ENCODE measurements at places on chromosomes 1 and 21.

GRCh38 chr1:12015001-12015491 lies 4.3 kb upstream of the MIIP start:
- H3K4me3 ChIP-seq = no peak overlapping the region
- peaks cover 65% of the 10 kb centered on the region for H3K4me1 ChIP-seq
- no peak for DNase-seq
- no peaks in the 10 kb centered on the region for H3K27me3 ChIP-seq
- H3K27ac ChIP-seq = peak overlapping the region; percentile 95
- H3K36me3 ChIP-seq = peaks cover 50% of the 10 kb centered on the region

DNA sequence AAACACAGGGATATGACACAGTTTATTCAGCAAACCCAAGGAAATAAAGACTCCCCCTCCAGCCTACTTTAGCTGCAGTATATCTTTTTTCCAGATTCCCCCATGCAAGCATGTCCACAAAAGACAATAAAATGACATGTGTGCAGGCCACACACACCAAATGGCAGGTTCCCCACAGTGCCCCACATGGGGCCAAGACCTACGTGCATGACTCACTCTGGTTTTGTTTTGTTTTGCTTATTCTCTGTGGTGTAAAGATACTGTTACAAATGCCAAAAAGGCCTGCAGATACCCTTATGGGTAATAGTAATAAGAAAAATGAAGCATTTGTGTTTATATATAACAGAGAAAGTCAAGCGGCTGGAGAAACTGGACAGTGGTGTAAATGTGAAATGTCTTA lies 71.6 kb downstream of the RD3 start:
- no peaks in the 10 kb centered on the region for H3K27me3 ChIP-seq
- peaks cover 22% of the 10 kb centered on the region for H3K4me1 ChIP-seq
- no peak overlapping the region for H3K4me3 ChIP-seq
- DNase-seq = peak; percentile 26

DNA sequence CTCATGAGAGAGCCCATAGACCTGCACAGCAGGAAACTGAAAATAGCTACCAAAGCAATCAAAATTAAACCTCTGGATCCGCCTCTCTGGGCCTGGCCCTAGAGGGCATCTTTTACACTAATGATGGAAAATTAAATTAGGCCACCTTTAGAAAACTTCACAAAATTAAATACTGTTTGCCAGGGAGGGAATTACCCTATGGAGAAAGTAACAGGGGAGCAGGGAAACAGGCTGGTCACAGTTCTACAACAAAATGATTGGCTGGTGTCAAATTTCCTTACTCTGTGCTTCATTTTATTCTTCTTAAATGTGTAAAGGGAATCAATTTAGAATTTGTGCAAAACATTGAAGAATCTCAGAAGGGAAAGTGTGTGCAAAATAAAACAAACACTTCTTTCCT lies 62.4 kb downstream of the SPATA46 start:
- DNase-seq = no peak
- no peaks in the 10 kb centered on the region for H3K36me3 ChIP-seq
- peaks cover 2% of the 10 kb centered on the region for H3K27me3 ChIP-seq

DNA sequence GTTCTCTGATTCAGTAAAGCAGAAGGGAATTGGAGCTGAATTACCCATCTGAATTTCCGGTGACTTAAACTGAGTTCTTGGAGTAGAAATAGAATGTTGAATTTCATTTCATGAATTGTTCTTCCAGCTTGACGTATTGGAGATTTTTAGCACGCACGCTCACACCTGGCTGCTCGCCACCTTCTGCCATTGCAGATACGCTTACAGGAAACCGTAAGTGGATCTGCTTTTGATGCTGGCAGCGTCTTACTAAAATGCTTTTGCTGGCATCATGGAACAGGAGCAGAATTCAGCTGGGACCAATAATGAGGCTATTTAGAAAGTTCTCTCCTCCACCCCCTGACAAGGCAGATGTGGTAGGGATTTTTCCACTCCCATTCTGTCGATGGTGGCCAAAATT lies 17.7 kb upstream of the ELAVL4 start:
- no peak overlapping the region for H3K27ac ChIP-seq
- no peaks in the 10 kb centered on the region for H3K4me1 ChIP-seq
- H3K36me3 ChIP-seq = no peaks in the 10 kb centered on the region
- DNase-seq = no peak
- no peaks in the 10 kb centered on the region for H3K27me3 ChIP-seq

GRCh38 chr1:165632491-165632890 lies 1.5 kb downstream of the MGST3 start:
- peaks cover 10% of the 10 kb centered on the region for H3K27me3 ChIP-seq
- peaks cover 18% of the 10 kb centered on the region for H3K4me1 ChIP-seq
- peaks cover 13% of the 10 kb centered on the region for H3K36me3 ChIP-seq
- no peak for DNase-seq

GRCh38 chr1:93172778-93173177 lies 7.4 kb downstream of the TMED5 start:
- no peak for DNase-seq
- H3K4me3 ChIP-seq = no peak overlapping the region
- peaks cover 69% of the 10 kb centered on the region for H3K36me3 ChIP-seq
- H3K27ac ChIP-seq = no peak overlapping the region
- peaks cover 64% of the 10 kb centered on the region for H3K4me1 ChIP-seq

- no peak for DNase-seq
- H3K36me3 ChIP-seq = peaks cover 46% of the 10 kb centered on the region
- H3K27ac ChIP-seq = no peak overlapping the region
- H3K27me3 ChIP-seq = no peaks in the 10 kb centered on the region
Observed at GRCh38 chr1:229305392-229305791, 34.5 kb downstream of the RAB4A start.

DNA sequence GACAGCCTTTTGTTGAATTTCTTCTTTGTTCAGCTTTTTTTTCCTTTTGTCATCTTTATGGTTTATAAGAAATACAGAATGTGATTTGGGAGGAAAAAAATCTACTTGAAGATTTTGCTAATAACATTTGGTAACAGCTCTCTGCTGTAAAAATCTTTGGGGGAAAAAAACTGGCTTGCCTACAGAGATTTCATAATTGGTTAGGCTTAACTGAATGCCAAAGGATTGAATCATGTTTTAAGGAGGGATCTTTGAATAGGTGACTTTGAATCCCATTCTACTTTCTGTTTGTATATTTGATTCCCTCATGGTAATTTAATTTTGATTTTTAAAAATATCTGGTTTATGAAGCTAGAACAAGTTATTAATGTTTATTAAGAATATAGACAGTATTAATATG lies 3.2 kb downstream of the BTF3L4 start:
- H3K27me3 ChIP-seq = no peaks in the 10 kb centered on the region
- peaks cover 45% of the 10 kb centered on the region for H3K4me1 ChIP-seq
- no peak for DNase-seq

GRCh38 chr1:20551945-20552727 lies at the start of gene FAM43B:
TSS of gene FAM43B (plus strand) at chr1:20552573. CDS start at chr1:20552974, 401 bp downstream.
- DNase-seq = no peak
- H3K4me1 ChIP-seq = peaks cover 2% of the 10 kb centered on the region
- no peak within 1 kb of the TSS for H3K27ac ChIP-seq
- H3K4me3 ChIP-seq = no peak within 1 kb of the TSS
- H3K36me3 ChIP-seq = no peaks in the 10 kb centered on the region
- peaks cover 43% of the 10 kb centered on the region for H3K27me3 ChIP-seq

- no peaks in the 10 kb centered on the region for H3K36me3 ChIP-seq
- peaks cover 3% of the 10 kb centered on the region for H3K4me1 ChIP-seq
- H3K4me3 ChIP-seq = no peak overlapping the region
- no peak overlapping the region for H3K27ac ChIP-seq
- no peaks in the 10 kb centered on the region for H3K27me3 ChIP-seq
Observed at GRCh38 chr1:1283821-1284220, 3.6 kb downstream of the SCNN1D start.

- H3K27me3 ChIP-seq = peaks cover 46% of the 10 kb centered on the region
- H3K4me3 ChIP-seq = no peak overlapping the region
- H3K27ac ChIP-seq = no peak overlapping the region
- no peaks in the 10 kb centered on the region for H3K36me3 ChIP-seq
Observed at GRCh38 chr1:200867018-200867811, 5.6 kb upstream of the GPR25 start.

- no peak for DNase-seq
- H3K36me3 ChIP-seq = peaks cover 39% of the 10 kb centered on the region
- no peak overlapping the region for H3K4me3 ChIP-seq
- H3K27ac ChIP-seq = no peak overlapping the region
- no peaks in the 10 kb centered on the region for H3K4me1 ChIP-seq
- H3K27me3 ChIP-seq = no peaks in the 10 kb centered on the region
Observed at GRCh38 chr1:35854989-35855700, 27.9 kb upstream of the AGO1 start.

GRCh38 chr21:40689840-40690360 lies 157.1 kb downstream of the DSCAM start:
- no peaks in the 10 kb centered on the region for H3K4me1 ChIP-seq
- no peak overlapping the region for H3K27ac ChIP-seq
- DNase-seq = no peak
- H3K36me3 ChIP-seq = no peaks in the 10 kb centered on the region
- H3K27me3 ChIP-seq = no peaks in the 10 kb centered on the region

GRCh38 chr1:117046781-117047180 lies 13.3 kb upstream of the TTF2 start:
- H3K4me3 ChIP-seq = no peak overlapping the region
- no peak for DNase-seq
- no peak overlapping the region for H3K27ac ChIP-seq

- no peaks in the 10 kb centered on the region for H3K27me3 ChIP-seq
- H3K4me1 ChIP-seq = no peaks in the 10 kb centered on the region
Observed at GRCh38 chr1:7343882-7344281, 427.2 kb upstream of the VAMP3 start.

GRCh38 chr1:28965271-28965870 lies 51.0 kb downstream of the EPB41 start:
- H3K27me3 ChIP-seq = peaks cover 14% of the 10 kb centered on the region
- no peak overlapping the region for H3K4me3 ChIP-seq
- no peak overlapping the region for H3K27ac ChIP-seq
- H3K36me3 ChIP-seq = no peaks in the 10 kb centered on the region
- H3K4me1 ChIP-seq = peaks cover 12% of the 10 kb centered on the region

- no peaks in the 10 kb centered on the region for H3K4me1 ChIP-seq
- H3K27me3 ChIP-seq = peaks cover 9% of the 10 kb centered on the region
- H3K36me3 ChIP-seq = no peaks in the 10 kb centered on the region
- peak; percentile 7 for DNase-seq
Observed at GRCh38 chr1:29786195-29786594, 549.9 kb downstream of the PTPRU start.

DNA sequence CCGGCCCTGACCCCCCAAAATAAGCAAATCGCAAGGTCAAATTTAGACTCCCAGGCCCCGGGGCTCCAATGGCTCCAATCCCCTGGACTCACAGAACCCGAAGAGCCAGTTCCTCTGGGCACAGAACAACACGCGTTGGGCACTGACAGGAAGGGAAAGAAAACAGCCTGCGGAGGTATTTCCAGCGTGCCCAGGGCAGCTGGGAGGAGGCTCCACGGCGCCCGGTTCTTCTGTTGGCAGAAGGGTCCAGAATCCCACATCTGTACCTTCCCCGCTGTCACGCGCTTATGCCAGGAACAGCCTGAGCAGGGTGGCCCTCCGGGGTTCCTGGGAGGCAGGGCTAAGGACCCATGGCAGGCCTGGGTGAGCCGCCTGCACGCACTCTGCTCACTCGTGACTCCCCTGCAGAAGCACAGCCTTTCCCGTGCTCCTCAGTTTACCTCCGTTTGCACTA lies 85.5 kb downstream of the RIPK4 start:
- no peaks in the 10 kb centered on the region for H3K4me1 ChIP-seq
- H3K27me3 ChIP-seq = peaks cover 4% of the 10 kb centered on the region
- H3K36me3 ChIP-seq = no peaks in the 10 kb centered on the region

DNA sequence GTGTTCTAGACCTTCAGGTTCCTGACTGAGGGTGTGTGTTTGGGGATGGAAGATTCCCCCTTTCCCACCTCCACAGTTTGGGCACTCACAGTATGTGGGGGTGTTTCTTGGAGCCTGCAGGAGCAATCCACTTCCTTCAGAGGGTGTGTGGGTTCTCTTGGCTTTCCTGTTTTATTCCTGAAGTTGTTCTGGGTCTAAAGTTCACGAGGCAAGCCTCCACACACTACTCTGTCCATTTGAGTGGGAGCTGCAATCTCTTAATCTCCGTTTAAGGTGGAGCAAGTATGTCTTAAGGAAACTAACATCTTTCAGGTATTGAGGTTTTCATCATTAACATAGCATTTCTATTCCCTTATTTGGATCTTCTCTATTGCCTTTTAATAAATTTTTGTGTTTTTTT lies 141.8 kb downstream of the TENT5C start:
- peaks cover 22% of the 10 kb centered on the region for H3K27me3 ChIP-seq
- H3K27ac ChIP-seq = no peak overlapping the region
- H3K4me1 ChIP-seq = no peaks in the 10 kb centered on the region
- no peak for DNase-seq
- H3K36me3 ChIP-seq = no peaks in the 10 kb centered on the region

GRCh38 chr1:16612332-16613172 lies 812 bp downstream of the NBPF1 start:
- H3K4me3 ChIP-seq = no peak overlapping the region
- H3K36me3 ChIP-seq = no peaks in the 10 kb centered on the region
- no peaks in the 10 kb centered on the region for H3K27me3 ChIP-seq
- no peak overlapping the region for H3K27ac ChIP-seq
- no peaks in the 10 kb centered on the region for H3K4me1 ChIP-seq

DNA sequence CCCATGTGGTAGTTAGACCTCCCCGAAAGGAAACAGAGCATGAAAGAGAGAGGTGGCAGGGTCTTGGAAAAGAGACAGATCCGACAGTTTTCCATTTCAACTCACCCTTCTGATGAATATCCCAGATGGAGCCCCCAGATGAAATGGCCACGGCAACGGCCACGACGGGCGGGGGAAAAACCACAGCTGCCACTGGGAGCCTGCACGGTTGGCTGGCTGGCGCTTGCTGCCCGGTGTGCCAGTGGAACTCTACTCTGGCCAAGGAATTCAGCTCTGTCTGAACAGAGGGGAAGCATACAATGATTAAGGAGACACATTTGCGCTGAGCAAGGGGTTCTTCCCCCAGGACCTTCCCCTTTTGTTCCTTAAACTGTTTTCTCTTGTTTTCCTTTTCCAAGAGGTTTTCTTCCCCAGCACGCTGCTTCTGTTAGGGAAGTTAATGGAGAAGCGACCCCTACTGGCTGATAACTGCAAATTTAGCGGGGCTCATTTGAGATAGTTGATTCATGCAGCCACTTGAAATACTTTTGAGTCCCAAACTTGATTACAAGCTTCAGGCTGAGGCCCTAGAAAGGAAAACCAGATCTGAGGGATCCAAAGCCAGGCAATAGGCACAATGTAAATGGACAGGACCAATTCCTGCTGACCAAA lies 1122.5 kb downstream of the NCAM2 start:
- H3K27me3 ChIP-seq = no peaks in the 10 kb centered on the region
- H3K4me1 ChIP-seq = no peaks in the 10 kb centered on the region
- H3K4me3 ChIP-seq = no peak overlapping the region
- H3K36me3 ChIP-seq = no peaks in the 10 kb centered on the region
- H3K27ac ChIP-seq = no peak overlapping the region
- DNase-seq = no peak

GRCh38 chr1:172460177-172460576 lies 16.3 kb upstream of the PIGC start:
- H3K4me1 ChIP-seq = no peaks in the 10 kb centered on the region
- no peak overlapping the region for H3K27ac ChIP-seq
- no peak for DNase-seq
- H3K4me3 ChIP-seq = no peak overlapping the region

- no peak overlapping the region for H3K4me3 ChIP-seq
- DNase-seq = no peak
- peaks cover 4% of the 10 kb centered on the region for H3K27me3 ChIP-seq
- no peaks in the 10 kb centered on the region for H3K36me3 ChIP-seq
- H3K27ac ChIP-seq = no peak overlapping the region
Observed at GRCh38 chr1:107444302-107444701, 303.5 kb downstream of the NTNG1 start.

- no peaks in the 10 kb centered on the region for H3K36me3 ChIP-seq
- H3K4me3 ChIP-seq = no peak overlapping the region
Observed at GRCh38 chr1:153365696-153366095, 8.0 kb downstream of the S100A9 start.

GRCh38 chr1:38727684-38728584 lies 131.6 kb downstream of the RRAGC start:
- H3K27ac ChIP-seq = no peak overlapping the region
- no peaks in the 10 kb centered on the region for H3K36me3 ChIP-seq
- H3K27me3 ChIP-seq = peaks cover 73% of the 10 kb centered on the region
- H3K4me1 ChIP-seq = peaks cover 7% of the 10 kb centered on the region

All from activated CD4-positive, alpha-beta memory T cell treated with anti-CD3 and anti-CD28 coated beads, Interleukin-2, amount 10 ng/mL, durations not matched to agents 7 days and 5 days (primary cell).